KBM-7 (cell line): ENCODE measurements at places on chromosomes 4 and X.
A peak's percentile ranks its signal among the peaks of the same experiment; 100 is the strongest.

DNA sequence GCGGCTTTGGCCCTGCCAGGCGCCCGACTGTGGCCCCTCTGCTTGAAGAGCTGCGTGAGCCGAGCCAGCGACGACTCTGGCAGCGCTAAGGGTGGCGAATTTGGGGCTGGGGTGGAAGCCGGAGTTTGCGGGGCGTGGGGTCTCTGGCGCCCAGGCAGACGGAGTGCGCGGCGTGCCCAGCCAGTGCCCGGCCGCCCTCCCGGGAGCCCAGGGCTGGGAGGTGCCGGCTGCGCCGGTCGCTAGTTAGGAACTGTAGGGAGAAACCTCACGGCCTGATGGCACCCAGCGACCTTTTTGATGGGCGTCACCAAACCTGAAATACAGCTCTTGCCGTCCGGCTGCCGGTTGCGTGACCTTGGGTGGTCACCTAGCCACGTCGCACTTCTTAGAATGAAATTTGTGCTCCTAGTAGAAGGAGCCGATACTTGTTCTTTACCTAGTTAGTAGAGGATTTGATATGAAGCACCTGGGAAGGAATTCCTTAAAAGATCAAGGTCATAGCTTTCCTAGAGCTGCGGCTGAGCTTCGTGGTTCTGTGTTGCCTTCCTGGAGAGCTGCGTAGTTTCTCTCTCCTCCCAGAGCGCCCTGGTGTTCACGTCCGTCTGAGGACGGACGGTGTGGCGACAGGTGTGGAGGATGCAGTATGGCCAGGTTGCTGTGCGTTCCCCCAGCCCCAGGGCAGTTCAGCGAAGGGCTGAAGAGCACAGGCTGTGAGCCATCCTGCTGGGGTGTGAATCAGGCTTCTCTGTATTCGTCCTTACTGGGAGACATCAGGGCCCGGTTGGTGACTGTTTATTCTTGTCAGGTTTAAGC lies 680 bp downstream of the MAEA start:
- DNase-seq: peak; percentile 14

- DNase-seq: no peak
Observed at GRCh38 chr4:40333921-40334352, 1.2 kb upstream of the CHRNA9 start.

DNA sequence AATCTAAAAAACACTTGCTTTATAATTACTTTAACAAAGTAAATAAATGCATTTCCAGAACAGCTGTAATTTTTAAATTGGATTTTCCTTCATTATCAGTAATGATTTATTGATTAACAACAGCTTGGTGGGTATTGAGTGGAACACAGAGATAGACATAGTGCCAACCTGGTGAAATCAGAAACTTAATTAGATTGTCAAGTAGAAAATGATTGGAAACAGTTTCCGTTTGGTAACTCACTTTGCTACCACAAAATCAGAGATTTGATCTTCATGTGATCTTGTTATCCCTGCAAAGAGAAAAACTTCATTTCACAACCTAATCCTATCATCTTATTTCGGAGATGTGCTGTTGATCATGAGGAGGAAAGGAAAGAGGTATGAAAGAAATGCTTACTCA lies 70.8 kb downstream of the CAPN6 start:
- no peak for DNase-seq

- DNase-seq: no peak
Observed at GRCh38 chr4:139170932-139171331, 6.1 kb downstream of the ELF2 start.

- DNase-seq: peak; percentile 45
Observed at GRCh38 chrX:13167481-13168231, 123.2 kb upstream of the FAM9C start.

DNA sequence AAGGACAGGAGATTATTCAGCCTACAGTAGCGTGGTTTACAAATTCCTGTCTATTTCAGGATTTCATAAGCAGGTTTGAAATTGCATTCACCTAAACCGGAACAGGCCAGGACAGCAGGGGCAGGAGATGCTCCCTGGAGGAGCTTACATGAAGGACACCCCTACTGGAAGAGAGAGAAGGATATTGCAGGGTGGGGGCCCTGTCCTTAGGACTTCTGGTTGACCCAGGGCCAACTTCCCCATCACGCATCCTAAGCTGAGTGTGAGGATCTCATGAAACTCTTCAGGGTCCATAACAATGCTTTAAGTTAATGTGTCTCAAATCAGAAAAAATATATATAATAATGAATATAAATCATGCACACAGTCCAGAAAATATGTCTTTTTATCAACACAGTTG lies 6.4 kb upstream of the DHRSX start:
- DNase-seq: no peak

DNA sequence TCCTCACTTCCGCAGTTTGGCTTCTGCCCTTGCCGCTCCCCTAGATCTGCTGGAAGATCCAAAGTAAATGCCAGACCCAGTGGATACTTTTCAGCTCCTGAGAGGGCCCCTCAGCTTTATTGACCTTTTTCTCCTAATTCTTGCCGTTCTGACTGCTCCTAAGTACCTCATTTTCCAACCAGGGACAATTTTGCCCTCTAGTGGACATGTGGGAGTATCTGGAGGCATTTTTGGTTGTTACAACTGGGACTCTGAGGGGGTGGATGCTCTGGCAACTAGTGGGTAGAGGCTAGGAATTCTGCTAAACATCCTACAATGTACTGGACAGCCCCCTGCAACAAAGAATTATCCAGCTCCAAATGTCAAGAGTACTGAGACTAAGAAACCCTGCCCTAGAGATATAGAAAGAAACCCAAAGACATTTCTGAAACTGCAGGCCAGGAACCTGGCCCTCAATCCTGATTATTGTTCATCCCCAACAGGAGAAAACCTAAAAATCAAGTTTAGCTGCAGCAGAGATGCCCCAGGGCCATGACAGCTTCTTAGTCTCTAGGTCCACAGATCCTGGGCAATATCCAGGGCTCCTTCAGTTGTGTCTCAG lies 3.4 kb downstream of the TEX13B start:
- DNase-seq: peak; percentile 53

- DNase-seq: peak; percentile 76
Observed at GRCh38 chr4:52588771-52589591, 70.1 kb downstream of the USP46 start.

DNA sequence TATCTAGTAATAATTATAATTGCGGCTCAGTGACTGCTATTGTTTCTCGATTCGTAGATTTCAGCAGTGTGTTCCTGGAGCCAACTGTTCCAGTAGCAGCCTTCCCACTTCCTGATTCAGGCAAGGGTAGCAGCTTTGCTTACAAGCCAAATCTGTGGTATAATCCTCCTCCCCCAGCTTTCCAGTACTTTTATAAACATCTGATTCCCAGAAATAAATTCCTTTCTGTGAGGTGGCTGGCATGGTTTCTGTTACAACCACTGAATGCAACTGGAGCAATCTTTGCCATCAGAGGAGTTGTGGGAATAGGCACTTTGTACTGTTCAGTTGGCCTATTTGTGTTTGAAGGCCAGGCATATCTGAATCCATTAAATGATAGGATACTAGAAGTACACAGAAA lies 80.0 kb downstream of the GLRA3 start:
- DNase-seq: no peak

DNA sequence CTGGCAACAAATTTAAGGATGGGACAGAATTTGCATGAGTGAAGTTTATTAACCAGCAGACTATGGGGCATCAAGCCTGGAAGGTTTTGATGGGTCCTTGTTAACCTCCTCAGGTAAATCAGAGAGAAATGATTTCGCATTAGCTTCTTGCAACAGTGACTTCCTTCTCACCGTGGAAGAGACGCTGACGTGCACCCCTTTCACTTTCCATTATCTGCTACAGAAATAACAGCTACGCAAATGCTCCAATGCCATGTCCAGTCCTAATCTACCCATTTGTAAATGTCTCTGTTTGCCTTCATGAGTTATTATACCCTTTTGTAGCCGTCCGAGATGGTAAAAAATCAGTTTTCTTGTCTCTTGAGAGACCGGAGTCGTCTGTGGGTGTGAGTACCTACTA lies 100.3 kb downstream of the SLC34A2 start:
- DNase-seq: no peak

- peak; percentile 16 for DNase-seq
Observed at GRCh38 chr4:93897559-93897958, 69.0 kb downstream of the ATOH1 start.

GRCh38 chr4:184688447-184688846 lies 38.9 kb downstream of the PRIMPOL start:
- no peak for DNase-seq

- DNase-seq: peak; percentile 67
Observed at GRCh38 chrX:84729809-84730208, 227.6 kb upstream of the HDX start.

GRCh38 chr4:122703868-122704267 lies 28.6 kb upstream of the BBS12 start:
- DNase-seq: no peak

DNA sequence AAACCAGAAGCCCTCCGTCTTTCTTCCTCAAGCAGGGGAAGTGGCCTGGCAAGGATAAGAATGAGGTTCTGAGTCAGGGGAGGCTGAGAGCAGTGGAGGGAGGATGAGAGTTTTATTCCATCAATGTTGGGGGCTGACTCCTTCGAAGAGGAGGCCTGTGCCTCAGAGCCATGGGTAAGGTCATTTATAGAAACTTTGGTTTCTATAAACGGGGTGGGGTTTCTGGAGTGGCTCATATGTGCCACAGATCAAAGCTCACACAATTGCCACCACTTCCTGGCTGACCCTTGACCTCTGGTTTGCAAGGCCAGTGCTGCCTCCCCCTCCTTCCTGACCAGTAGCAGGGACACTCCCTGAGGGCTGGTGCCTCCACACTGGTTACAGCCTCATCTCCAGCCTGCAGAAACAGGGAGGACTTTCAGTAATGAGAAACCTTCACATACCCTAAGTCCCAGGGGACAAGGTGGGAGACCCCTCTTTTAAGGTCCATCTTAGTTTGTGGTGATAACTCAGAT lies 166.0 kb downstream of the PDGFRA start:
- DNase-seq: no peak

DNA sequence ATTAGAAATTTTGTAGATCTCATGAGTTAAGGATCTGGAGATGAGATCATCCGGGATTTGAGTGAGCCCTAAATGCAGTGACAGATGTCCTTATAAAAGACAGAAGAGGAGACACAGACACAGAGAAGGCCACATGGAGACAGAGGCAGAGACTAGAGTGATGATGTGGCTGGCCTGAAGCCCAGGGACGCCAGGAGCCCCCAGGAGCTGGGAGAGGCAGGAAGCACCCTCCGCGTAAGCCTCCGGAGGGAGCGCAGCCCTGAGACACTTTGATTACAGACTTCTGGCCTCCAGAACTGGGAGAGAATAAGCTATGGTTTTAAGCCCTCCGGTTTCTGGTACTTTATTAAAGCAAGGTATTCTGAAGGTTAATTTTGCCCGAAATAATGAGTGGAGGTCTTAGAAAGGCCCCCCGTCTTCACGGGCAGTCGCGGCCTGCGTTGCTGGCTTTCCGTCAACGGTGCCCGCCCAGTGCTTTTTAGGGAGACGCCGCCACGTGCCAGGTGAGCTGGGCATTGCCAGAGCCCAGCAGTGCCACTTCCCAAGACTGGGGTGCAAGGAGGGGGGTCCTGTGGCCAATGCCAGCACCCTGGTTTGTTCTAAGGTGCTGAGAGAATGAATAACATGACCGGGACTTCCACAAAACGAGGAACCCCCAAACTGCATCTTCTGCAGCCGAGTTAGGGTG lies 8.1 kb downstream of the DHRSX start:
- DNase-seq: no peak

DNA sequence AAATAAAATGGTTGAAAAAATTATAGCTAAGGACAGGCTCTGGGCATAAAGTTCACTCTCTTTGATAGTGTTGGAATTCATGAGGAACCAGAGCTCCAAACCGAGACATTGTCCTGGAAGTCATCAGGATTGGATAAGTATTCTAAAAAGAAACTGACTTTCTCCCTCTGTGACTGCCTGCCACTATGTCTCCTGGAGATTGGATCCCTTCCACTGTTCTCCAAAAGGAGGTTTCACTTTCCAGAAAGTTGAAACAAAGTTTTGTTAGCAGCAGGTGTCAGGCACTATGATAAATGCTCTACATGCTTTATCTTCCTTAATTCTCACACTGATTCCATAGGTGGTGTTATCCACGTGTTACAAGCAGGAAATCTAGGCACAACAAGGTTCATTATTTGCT lies 16.8 kb downstream of the BANK1 start:
- DNase-seq: no peak

DNA sequence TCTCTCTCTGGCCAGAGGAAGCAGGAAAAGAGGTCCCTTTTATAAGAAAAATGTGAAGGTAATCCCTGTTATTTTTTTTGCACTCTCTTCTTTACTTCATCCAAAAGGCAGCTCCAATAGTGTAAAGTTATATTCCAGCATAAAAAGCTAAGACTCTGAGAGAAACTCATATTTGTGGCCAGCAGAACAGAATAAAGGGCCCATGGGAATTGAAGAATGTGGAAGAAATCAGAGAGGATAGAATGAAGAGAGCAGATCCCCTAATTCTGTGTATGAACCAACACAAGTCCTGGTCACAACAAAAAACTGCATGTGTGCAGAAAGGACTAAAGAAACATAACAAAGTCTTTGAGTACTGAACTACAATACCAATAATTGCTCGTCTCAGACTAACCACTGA lies 22.3 kb downstream of the RPS6KA6 start:
- no peak for DNase-seq

- DNase-seq: no peak
Observed at GRCh38 chrX:71492231-71493065, 40.5 kb upstream of the OGT start.

- no peak for DNase-seq
Observed at GRCh38 chrX:41100819-41101218, 15.6 kb downstream of the USP9X start.

DNA sequence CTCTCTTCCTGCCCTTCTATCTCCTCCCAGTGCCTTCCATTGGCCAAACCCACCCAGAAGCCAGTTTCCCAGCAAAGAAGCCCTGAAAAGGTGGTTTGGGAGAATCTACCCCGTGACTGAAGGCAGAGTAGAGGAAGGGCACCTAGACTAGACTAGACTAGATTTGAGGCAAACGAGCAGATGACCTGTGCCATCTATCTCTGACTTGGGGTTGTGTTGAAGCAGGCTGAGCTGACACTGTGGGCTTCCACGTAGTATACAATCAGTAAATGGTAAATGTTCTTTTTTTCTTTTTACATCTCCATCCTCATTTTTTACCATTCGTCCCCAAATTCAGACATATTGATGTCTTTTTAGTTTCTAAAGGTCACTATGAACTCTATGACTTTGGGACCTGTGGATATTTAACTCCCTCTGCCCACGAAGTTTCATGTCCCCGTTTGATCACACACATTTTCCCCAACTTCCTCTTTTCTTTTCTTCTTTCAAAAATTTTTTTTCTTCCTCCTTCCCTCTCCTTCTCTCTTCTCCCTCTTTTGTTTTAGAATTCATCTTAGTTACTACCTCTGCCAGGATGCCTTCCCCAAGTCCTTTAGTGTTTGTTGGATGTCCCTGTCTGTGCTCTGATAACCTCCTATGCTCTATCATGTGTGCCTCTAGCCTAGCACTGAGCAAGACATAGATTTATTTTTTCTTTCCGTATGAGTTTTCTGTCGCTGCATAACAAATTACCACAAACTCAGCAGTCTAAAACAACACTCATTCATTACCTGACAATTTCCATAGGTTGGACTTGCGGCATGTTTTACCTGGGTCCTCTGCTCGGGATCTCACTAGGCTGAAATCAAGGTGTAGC lies 6.2 kb upstream of the AFF1 start:
- DNase-seq: peak; percentile 56

- DNase-seq: no peak
Observed at GRCh38 chr4:46445710-46446314, 55.9 kb upstream of the GABRA2 start.
